ENCODE measurements at places on chromosomes 3 and 15. TPM values are rescaled to one million over a fixed set of nuclear protein-coding genes. Genes with fewer than 3 reads are reported as not detected.

The NTRK3 gene
- 3.7 TPM for total RNA-seq

The CLASP2 gene
- 70.1 TPM for total RNA-seq

The INSYN1 gene
- 55.3 TPM for total RNA-seq

The SELENOT gene
- 75.8 TPM for total RNA-seq

The CILP gene
- 24.0 TPM for total RNA-seq

The CCDC191 gene
- 1.2 TPM for total RNA-seq

The P2RY13 gene
- total RNA-seq: 0.46 TPM

The THPO gene
- total RNA-seq: 0.48 TPM

The FETUB gene
- total RNA-seq: not detected

GRCh38 chr3:142925140-142925539 is 36.3 kb upstream of the PCOLCE2 start:
- no peak for DNase-seq

- no peak for DNase-seq
These were observed 50.4 kb downstream of the ATP2B2 start for GRCh38 chr3:10454907-10455544.

DNA sequence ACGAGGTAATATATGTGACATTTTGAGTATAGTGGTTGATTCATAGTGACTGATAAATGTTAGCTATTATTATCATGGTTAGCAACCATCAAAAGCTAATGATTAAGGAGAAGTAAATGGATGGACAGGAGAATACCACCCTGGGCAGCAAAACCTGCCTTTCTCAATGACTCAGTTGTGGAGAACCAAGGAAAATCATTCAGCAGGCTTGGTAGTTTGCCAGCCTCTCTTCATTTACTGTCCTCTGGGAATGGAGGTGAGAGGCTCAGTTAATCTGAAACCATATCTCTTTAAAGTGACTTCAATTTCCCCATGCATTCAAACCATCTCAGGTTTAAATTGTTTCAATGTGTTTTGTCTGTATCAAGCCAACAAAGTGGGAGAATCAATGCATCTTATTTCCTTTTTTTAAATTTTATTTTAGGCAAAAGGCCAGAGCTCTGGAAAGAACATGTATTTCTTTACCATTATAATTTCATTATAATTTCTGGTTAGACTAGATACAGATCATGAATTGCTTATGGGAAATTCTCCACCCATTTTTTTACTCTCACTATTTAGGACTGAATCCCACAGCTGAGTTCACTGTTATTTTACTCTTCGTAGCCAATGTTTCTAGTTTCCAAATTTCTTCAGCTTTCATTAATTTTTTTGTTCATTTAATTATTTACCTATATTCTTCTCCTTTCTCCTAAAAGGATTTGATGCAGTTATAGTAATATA is 2.7 kb downstream of the TM4SF18 start:
- DNase-seq: no peak

DNA sequence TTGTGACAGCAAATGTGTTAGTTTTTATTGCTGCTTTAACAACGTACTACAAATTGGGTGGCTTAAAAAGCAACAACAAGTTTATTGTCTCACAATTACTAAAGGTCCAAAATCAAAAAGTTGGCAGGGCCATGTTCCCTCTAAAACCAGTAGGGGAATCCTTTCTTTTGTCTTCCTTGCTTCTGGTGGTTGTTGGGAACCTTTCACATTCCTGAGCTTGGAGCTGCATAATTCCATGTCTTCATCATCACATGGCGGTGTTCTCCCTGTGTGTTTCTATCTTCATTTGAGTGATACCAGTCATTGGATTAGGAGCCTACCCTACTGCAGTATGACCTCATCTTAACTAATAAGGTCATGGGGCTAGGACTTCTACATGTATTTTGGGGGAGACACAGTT is 7.4 kb downstream of the SPRED1 start:
- no peak for DNase-seq

GRCh38 chr3:13274125-13274524 is 146.0 kb downstream of the NUP210 start:
- no peak for DNase-seq

GRCh38 chr3:30526031-30526430 is 80.4 kb upstream of the TGFBR2 start:
- no peak for DNase-seq

DNA sequence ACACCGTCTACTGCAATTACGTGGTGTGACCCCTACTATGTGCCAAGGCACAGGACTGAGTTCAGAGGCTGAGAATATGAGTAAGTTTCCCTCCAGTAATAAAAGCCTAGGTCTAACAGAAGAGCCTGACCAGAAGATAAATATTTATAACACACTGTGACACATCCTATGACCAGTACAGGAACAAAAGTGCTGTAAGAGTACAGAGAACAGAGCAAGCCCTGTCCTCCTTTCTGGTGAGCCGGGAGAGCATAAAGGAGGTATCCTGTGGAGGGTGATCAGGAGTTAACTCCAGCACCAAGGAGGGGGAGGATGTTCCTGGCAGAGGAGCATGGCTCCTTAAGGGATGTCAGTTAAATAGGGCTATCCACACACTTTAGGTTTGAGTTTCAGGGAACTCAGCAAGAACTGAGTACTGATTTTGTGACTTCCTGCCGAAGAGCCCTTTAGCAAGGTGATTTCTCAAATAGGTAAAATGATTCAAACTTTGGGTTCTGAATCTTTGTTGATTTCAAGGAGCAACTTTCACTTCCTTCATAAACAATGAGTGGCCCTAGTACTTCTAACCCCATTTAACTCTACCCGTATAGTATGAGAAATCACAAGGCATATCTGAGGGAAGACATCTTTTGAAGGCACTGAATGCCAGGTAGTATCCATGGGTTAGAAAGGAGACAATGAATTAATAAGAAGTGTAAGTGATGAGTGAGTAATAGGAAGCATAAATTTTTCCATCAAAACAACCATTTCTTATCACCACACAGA is 198.0 kb downstream of the THRB start:
- no peak for DNase-seq

GRCh38 chr15:66620341-66620740 is 54.5 kb upstream of the LCTL start:
- no peak for DNase-seq

DNA sequence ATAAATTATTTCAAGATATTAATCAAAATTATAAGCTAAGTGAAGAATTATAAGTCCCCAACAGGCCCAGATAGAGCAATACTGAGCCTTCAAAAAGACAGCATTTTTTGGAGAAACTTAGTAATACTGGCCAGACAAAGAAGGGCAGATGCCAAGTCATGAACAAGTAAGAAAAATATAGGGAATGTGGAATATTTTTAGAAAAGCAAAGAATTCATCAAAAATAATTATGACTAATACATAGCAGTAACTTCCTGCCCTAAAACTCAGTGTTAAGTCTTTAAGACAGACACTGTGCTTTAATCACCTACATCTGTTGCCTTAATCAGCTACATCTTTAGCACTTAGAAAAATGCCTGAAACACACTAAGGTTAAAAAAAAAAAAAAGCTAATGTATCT is 31.2 kb downstream of the DPH6 start:
- DNase-seq: no peak

GRCh38 chr15:62147149-62147548 is 17.9 kb downstream of the C2CD4B start:
- no peak for DNase-seq

- no peak for DNase-seq
These were observed 60.2 kb upstream of the NANOGP8 start for GRCh38 chr15:35145336-35145735.

DNA sequence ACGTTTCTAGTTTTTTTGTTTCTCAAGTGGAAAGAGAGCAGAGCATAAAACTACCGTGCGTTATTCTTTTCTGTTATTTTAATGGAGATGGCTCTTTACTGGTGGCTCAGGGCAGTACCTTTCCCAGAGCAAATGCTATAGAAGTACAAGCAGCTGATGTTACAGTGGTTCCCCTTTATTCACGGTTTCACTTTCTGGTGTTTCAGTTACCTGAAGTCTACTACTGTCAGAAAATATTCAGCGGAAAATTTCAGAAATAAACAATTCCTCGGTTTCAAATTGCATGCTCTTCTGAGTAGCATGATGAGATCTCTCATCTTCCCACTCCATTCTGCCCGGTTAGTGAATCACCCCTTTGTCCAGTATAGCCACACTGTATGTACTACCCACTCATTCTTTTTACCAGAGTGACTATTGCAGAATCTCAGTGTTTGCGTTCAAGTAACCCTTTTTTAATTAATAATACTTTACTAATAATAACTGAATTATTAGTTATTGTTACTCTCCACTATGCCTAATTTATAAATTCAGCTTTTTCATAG is 597.5 kb upstream of the ROBO2 start:
- no peak for DNase-seq

- DNase-seq: no peak
These were observed 2.8 kb downstream of the BTLA start for GRCh38 chr3:112496366-112497067.

- DNase-seq: no peak
These were observed 89.3 kb upstream of the TRIM42 start for GRCh38 chr3:140588558-140588957.

- DNase-seq: no peak
These were observed 183.6 kb downstream of the POLQ start for GRCh38 chr3:121362035-121362734.

DNA sequence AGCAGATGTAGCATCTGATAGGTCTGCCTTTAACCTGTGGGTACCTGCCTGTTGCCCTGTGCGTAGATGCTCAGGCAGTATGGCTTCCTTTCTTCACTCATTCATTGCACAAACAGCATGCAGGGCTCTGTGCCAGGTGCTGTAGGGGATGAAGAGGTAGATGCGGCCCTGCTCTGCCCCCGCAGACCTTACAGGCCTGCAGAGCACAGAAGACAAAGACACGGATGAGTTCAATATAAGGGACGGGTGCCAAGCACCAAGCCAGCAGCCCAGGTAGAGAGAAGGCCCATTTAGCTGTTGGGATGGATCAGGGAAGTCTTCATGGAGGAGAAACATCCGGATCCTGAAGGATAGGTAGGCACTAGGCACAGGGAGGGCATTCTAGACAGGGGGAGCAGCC is 69.4 kb downstream of the AAGAB start:
- peak; percentile 31 for DNase-seq

DNA sequence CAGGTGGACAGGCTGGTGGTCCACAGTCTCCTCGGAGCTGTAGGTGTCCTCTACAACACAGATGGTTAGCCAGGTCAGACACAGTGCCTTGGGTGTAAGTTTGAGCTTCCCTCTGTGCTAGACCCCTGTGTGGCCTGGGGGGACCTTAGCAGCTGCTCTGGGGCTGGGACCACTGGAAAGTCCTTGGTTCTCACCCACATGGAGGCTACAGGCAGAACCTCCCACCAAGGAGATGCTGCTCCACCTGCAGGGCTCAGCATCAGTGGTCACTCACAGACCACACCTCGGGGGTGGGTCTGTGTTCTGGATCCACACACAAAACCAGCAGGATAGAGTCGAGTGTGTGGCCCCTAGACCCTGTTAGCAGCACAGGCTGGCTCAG is 8.4 kb downstream of the RASL12 start:
- peak; percentile 66 for DNase-seq

DNA sequence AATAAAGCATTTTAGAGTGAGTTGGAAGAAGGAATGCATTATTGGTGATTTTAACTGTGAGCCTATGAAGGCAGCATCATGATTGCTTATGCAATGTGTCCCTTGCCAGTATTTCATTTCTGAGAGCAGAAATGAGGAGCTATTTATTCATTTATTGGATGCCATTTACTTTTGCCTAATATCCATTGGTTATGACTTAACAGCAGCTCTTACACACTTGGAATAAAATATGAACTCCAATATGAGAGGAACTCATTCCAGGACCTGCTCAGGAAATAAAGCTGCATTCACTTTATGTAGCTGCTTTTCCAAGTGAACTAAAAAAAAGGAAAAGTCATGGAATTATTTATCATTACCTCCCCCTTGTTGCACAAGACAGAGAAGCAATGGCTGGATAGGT is 280.1 kb downstream of the LRTM1 start:
- DNase-seq: no peak

GRCh38 chr3:194103505-194103904 is 32.4 kb upstream of the HES1 start:
- DNase-seq: no peak

DNA sequence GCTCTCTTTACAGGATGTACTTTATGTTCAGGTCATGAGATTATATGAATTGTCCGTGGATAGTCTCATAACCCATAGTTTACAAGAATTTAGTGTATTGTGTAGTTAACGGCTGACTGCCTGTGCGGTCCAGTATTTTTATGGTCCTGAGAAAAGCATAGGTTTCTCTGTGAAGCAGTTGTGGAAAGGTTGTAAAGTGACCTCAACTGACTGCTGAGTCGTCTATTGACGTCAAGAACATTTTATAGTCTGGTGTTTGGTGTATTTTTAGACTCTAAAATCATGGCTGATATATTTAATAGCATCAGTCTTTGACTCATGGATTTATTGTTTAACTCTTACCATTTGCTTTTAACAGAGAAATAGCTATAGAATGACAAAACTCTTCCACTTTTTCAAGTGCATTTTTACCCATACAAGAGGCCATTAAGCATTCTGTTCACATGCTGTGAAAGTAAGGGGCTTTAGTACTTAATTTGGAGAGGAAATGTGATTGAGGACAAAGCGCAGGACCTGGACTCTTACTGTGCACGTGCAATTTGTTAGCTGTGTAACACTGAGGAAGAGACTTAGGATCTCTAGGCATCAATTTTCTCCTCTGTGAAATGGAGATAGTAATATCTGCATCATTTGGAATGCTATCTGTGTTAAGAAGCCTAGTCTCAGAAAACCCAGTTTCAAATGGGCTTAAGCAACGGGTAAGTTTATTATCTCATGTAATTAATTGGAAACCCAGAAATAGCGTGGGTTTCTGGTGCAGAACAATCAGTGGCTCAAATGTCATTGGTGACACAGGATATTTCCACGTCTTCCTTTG is 240.8 kb downstream of the NFKBIZ start:
- no peak for DNase-seq

DNA sequence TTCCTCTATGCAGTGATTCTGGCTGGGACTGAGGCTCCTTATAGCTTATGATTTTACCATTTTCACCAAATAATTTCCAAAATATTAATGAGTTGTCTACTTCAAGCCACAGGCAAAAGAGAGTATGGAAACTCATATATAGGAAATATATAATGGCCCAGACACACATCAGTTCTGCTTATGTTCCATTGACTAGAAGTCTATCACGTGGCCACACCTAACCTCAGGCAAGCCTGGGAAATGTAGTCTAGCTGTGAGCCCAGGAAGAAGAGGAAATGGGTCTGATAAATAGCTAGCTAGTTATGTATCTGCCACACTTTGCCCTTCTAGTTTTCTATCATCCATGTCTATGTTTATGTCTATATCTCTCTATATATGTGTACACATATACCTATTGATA is 195.1 kb downstream of the OTOL1 start:
- no peak for DNase-seq

DNA sequence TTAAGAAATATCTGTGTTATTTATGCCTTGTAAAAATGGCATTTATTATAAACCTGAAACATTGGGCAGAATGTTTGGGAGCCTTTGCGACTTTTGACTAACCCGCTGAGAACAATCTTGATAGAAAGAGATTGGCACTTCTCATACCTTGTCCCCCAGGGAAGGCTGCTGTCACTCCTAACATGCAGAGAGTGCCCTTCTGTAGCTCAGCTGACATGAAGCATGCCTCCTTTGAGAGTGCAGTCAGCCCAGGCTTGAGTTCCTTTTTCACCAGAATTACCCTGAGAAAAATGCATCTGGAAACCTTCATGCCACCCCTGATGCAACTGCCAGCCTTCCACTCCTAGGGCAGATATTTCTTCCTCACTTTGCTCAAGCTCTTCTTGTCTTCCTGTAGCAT is 569.2 kb upstream of the ARPP21 start:
- DNase-seq: no peak

Data from cardiac septum (tissue), 1 donor.